ENCODE measurements at places on chromosomes 6 and 20.

DNA sequence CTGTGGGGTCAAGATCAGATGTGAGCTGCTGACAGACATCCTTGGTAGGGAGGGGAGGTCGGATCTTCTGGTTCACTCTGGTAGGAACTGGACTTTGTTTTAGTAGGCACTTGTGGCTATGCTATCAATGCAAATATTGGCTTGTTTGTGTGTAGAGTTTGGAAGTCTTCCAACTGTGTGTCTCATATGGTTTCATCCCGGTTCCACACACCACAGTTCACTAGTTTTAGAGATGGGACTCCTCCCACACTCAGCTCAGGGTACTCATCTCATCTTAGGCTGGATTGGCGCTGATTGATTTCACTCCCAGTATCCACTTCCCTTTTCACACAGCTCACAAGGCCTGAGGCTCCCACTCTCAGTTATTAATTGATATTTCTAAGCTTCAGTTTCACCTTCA lies 161.3 kb downstream of the THBS2 start:
- DNase-seq: peak; percentile 41

DNA sequence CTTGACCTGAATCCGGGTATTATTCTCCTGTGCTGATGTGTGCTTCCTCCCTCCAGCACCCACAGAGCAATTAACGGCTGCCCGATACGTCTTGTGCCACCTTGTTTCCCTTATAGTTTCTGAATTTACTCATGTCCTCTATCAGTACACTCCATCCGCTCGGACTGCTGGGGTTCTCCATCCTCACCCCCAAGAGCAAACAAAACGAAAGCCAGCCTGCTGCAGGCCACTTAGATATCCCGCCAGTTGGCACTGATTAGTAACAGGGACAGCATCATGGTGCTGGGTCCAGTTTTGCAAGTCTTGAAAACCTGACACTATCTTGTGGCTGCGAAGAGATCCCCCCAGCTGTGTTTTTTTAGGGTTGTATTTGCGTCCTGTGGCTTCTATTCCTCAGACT lies 71.8 kb downstream of the SSR1 start:
- no peak for DNase-seq

DNA sequence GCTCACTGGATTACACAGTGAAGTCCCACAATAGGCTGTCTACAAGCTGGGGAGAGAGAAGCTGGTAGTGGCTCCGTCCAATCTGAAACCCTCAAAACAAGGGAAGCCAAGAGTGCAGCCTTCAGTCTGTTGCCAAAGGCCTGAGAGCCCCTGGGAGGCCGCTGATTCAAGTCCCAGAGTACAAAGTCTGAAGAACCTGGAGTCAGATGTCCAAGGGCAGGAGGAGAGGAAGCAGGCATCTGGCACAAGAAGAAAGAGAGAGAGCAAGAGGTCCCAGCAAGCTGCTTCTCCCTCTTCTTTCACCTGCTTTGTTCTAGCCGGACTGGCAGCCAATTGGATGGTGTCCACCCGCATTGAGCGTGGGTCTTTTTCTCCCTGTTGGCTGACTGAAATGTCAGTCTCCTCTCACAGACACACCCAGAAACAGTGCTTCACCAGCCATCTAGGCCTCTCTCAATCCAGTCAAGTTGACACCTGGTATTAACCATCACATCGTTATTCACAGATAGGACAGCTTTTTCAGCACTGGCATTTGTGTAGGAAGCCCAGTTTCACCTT lies 51.2 kb downstream of the CRYBG1 start:
- DNase-seq: no peak

GRCh38 chr6:53361549-53362031 lies 12.8 kb upstream of the ELOVL5 start:
- DNase-seq: peak; percentile 77

- no peak for DNase-seq
These were observed 615.6 kb upstream of the CDH4 start for GRCh38 chr20:60636417-60636816.

- DNase-seq: no peak
These were observed 3.5 kb downstream of the COL9A3 start for GRCh38 chr20:62820208-62820961.

DNA sequence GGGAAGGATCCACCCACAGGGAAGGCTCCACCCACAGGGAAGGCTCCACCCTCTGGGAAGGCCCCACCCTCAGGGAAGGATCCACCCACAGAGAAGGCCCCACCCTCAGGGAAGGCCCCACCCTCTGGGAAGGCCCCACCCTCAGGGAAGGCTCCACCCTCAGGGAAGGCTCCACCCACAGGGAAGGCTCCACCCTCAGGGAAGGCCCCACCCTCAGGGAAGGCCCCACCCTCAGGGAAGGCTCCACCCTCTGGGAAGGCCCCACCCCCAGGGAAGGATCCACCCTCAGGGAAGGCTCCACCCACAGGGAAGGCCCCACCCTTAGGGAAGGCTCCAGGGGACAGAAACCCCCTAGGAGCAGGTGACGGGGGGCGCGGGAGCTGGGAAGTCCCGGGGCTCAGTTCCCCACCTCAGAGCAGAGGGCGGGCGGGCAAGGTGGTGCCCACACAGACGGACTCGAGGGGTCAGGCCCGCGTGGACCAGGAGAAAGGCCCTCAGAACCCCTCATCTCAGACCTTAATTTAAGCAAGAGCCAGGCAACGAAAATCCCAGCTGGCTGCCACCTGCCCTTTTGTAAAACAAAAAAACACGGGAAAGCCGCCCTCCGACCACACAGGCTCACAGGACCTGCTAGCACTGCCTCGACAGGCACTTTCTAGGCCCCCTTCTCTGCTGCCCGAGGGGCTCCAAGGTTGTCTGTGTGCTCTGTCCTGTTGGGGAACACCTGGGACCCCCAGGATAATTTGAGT lies 39.7 kb downstream of the KCNQ2 start:
- DNase-seq: no peak

- no peak for DNase-seq
These were observed 655.7 kb upstream of the HS3ST5 start for GRCh38 chr6:114998492-114998891.

GRCh38 chr6:98957450-98957849 lies 9.7 kb upstream of the FBXL4 start:
- DNase-seq: peak; percentile 78

GRCh38 chr6:166848979-166849748 lies 107.2 kb downstream of the RNASET2 start:
- no peak for DNase-seq

GRCh38 chr6:139060332-139060731 lies 31.8 kb downstream of the ABRACL start:
- peak; percentile 84 for DNase-seq

- peak; percentile 61 for DNase-seq
These were observed 22.8 kb downstream of the KIF13A start for GRCh38 chr6:17964633-17965032.

- peak; percentile 75 for DNase-seq
These were observed 84.7 kb downstream of the UST start for GRCh38 chr6:148831531-148831930.

GRCh38 chr6:117506907-117507306 lies 24.4 kb downstream of the DCBLD1 start:
- no peak for DNase-seq

DNA sequence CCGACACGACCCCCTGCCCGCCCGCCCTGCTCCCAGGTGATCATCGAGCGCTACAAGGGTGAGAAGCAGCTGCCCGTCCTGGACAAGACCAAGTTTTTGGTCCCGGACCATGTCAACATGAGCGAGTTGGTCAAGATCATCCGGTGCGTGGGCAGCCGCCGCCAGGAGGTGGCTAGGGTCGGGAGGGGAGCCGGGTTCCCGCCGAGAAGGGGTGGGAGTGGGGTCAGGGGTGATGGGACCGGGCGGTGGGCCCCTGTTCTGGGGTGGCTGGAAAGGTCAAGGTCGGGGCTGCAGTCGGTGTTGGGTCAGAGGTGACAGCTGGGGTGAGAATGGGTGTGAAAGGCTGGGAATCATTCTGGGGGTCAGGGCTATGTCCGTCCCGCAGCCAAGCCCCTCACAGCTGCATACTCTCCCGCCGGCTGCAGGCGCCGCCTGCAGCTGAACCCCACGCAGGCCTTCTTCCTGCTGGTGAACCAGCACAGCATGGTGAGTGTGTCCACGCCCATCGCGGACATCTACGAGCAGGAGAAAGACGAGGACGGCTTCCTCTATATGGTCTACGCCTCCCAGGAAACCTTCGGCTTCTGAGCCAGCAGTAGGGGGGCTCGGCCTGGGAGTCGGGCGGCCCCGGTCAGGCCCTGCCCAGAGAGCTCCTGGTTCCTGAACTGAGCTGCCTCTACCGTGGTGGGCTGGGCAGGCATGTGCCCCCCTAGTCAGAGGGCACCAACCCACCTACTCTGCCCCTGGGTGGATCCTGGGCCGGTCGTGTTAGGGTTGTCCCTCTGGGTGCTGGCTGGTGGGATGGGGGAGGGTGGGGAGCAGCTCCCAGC lies 1.0 kb downstream of the MAP1LC3A start:
- no peak for DNase-seq

GRCh38 chr6:156919370-156919769 lies 142.2 kb downstream of the ARID1B start:
- DNase-seq: no peak

GRCh38 chr6:4157506-4157905 lies 22.1 kb upstream of the ECI2 start:
- DNase-seq: no peak

DNA sequence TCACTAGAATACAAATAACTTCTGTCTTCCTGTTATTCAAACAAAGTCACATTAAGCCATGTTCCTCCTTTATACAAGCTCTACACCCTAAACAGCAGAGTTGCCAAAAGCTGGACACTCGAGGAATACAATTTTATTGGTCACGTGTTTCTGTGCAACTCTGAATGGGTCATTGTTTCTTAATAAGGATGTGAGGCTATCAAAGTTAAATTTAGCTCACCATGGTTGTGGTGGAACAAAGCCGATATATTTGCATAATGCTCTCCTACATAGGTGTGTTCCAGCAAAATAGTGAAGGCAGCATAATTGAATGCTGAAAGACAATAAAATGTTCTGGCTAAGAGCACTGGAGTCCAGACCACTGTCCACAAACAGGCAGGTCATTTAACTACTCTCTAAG lies 36.9 kb upstream of the CD2AP start:
- no peak for DNase-seq

- DNase-seq: peak; percentile 13
These were observed 115.2 kb upstream of the GLP1R start for GRCh38 chr6:38933426-38933825.

GRCh38 chr6:23106951-23107350 lies 537.6 kb downstream of the HDGFL1 start:
- DNase-seq: peak; percentile 92

DNA sequence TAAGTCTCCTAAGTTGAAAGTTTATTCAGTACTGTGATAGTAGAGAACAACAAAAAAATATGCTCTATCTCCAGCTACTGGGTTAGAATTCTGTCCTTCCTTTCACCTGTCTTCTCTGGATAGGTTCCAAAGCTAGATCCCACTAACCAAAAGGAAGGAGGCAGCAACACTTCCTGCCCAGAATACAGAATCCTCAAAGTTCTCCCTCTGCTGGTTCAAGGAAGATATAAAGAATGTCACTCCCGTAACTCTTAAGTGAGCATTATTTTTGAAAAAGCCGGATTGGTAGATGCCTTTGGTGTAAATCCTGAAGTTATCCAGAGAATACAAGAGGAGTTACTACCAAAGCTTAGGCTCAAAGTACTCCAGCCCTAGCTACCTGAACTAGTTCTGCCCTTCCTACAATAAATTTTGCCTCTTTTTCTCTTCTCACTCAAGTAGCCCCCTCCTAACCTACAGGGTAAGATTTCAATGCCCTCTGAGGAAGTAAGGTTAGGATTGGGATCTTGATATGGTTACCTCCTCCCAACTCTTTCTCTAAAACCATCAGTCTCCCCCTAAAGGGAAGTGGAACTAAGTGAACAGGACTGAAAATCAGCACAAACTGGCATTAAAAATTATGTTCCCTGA lies 26.0 kb upstream of the CRIP3 start:
- peak; percentile 71 for DNase-seq

GRCh38 chr6:41712651-41713103 lies 22.7 kb downstream of the TFEB start:
- no peak for DNase-seq

DNA sequence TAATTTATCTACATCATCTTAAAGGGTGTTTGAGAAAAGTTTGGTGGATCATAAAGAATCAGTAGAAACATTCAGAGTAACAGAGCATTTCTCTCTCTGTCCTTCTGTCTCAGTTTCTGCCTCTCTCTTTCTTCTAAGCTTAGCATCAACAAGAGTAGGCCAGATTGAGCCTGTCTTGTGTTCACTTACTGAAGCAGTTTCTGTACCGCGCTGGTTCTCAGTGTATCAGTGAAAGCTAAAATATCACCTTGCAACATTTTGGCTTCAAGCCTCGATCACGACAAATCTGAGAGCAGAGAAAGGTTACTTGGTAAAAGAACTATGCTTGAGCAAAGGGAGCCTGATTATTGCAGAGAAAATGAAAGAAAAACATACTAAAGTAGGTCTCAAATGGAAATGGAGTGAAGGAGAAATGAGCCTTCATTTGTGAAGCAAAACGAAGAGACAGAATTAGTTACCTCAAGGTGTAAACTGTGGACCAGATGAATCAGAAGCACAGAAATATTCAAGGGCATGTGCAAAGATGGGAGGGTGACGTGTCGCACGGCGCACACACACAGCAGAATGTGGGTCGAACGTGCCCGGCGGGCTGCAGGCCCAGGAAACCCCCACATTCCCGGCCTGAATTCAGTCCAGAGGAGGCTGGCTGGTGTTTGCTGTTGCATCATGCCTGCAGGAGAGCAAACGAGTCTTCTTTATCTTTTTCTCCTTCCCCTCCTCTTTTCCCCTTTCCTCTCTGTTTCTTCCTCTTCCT lies 509.3 kb downstream of the QKI start:
- DNase-seq: no peak

DNA sequence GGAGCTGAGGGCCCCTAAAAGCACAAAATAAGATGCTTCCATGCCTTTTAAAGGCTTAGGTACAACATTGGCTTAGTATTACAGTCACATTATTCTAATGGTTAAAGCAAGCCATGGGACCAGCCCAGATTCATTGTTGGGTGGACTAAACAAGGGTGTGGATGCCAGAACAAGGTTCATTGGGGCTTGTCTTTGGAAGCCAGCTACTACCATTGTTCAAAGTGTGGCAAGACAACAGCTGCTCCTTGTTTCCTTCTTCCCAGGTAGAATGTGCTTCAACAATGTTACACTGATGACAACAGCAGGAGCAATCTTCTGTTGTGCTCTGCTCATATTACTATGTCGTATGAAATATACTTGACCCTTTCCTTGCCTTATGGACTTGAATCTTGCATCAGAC lies 261.5 kb downstream of the TBC1D7 start:
- no peak for DNase-seq

GRCh38 chr6:52186480-52186879 lies 305 bp downstream of the IL17A start:
- DNase-seq: no peak

GRCh38 chr6:8043221-8043620 lies 21.0 kb downstream of the BLOC1S5 start:
- no peak for DNase-seq

- DNase-seq: peak; percentile 95
These were observed 16.3 kb downstream of the TRAF3IP2 start for GRCh38 chr6:111589366-111589765.

GRCh38 chr6:113813142-113813541 lies 44.0 kb upstream of the MARCKS start:
- DNase-seq: peak; percentile 87

GRCh38 chr6:85673198-85674139 lies 30.8 kb upstream of the SYNCRIP start:
- DNase-seq: peak; percentile 3

Measured in EH (cell line).